ENCODE measurements at places on chromosomes 16 and 17.

GRCh38 chr16:68767581-68767980, 30.5 kb downstream of the CDH1 start:
- no peak for DNase-seq

DNA sequence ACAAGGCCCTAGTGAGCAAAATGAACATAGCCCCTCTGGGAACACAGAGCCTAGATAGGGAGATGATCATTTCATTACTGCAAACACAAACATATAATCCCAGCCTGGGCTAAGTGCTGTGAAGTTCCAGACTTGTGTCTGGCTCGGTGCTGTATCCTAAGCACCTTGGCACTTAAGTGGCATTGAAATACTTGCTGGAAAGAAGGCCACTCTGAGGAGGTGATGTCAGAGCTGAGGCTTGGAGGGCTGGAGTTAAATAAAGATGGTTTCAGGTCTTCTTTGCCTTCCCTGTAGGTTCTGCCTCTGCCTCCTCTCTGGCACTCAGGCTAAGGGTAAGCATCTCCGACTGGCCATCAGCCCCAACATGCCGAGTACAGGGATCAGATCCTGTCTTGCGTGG, 2.4 kb upstream of the CACNA1G start:
- DNase-seq: no peak

DNA sequence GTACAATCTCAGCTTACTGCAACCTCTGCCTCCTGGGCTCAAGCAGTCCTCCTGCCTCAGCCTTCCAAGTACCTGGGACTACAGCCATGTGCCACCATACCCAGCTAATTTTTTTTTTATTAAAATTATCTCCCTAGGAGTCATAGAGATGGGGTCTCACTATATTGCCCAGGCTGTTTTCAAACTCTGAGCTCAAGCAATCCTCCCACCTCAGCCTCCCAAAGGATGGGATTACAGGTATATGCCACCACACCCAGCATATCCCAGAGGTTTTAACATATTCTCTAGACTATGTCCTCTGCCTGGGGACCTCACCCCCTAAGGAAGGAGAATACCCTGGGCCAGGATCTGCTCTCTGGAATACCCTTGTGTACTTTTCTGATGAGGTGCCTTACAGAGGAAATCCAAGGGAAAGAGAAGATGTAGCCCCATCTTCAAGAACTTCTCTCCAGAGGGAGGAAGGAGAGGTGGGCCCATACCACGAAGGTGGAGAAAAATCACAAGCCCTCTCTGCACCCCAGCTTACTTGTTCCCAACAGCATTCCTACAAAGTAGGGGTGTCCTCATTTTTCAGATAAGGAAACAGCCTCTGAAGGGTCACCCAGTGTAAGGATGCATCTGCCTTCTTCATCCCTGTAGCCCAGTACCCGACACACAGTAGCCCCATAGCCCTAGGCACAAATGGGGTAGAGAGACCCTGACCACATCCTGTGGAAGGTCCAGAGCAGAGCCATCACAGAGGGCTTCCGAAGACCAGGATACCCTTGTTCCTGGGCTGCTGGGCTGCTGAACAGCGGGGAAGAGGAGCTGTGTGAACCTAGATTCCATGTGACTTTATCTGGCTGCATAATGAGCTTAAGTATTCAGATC, 151.6 kb downstream of the SOCS1 start:
- no peak for DNase-seq

DNA sequence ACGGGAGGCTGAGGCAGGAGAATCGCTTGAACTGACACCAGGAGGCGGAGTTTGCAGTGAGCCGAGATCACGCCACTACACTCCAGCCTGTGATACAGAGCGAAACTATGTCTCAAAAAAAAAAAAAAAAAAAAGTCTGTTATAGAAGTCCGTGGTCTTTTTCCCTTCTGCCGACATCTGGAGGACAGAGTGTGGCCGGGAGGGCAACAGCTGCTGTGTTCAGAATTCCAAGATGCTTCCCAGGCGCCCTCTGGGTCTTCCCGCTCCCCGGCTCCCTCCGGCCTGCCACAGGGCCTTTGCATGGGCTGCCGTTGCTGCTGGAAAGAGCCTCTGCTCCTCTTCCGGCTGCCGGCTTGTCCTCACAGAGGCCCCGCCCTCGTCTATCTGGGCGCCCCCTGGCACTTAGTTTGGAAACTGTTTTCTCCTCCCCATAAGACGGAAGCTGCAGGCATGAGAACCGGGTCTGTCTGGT, 2.4 kb upstream of the CACNA1H start:
- DNase-seq: no peak

DNA sequence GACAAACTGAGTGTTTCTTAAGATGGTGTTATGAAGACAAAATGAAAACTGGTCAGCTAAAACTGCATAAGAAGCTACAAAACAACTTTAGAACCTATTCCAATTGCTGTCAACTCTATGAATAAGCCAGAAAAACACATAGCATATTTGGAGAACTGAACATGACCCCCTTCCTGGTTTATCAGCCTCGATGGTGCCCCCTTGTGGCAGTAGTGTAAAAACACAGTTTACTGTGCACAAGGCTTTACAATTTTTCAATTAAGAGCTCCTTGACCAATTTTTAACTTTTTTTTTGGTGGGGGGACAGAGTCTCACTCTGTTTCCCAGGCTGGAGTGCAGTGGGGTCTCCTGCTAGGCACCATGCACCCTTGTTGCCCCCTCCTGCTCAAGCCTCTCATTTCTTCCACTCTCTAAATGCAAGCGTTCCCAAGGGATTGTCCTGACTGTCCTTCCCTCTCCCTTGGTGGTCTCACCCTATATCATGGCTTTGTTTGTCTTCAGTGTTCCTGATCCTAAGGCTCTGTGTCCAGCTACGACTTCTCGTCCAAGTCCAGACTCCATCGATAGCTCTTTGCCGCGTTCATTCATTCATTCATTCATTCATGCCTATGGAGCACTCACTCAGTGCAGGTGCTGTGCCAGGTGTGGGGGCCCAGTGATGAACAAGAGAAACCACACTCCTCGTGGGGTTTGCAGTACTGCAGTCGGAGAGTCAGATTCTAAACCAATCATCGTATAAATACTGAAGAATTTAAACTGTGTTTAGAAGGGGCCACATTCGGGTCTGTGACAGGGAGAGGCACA, 7.5 kb downstream of the EIF1 start:
- peak; percentile 74 for DNase-seq

- DNase-seq: no peak
Measured at GRCh38 chr17:81251709-81252301, 12.7 kb downstream of the NDUFAF8 start.

DNA sequence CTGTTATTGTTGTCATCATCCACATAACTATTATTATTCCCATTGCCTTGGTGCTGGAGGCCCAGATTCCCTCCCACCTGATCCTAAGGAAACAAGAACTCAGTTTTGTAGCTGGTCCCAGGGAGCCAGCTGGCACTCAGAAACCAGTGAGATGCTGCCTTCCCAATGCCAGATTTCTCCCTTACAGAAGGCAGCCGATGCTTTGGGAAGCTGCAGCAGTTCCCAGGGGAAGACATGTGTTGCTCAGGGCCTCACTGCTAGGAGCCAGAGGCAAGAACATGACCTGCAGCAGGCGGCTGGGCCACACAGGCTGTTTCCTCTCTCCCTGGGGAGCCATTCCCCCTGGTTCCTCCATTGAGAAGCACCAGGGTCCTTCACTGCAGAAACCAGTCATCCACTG, 59.9 kb upstream of the GRIN2A start:
- no peak for DNase-seq

DNA sequence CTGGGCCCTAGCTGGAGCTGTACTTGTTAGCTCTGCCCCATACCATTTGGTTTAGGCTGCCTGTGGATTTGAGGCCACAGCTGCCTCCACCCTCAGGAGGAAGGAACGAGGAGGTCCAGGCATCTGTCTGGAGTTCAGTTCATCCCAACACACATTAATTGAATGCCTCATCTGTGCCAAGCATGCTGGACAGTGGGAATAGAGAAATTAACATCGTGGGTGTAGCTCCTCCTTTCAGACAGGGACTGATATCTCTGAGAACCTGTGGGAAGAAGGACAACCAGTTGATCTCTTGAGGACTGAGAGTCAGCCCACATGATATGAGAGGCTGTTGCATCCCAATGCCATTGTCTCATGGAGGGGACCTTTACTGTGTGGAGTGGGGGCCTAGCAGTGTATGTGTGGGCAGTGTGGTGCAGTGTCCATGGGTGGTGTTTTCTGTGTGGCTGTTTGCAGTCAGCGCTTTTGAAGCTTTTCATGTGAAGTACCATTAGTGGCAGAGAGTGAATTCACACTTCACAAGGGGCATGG, 29.4 kb upstream of the DDX52 start:
- no peak for DNase-seq

DNA sequence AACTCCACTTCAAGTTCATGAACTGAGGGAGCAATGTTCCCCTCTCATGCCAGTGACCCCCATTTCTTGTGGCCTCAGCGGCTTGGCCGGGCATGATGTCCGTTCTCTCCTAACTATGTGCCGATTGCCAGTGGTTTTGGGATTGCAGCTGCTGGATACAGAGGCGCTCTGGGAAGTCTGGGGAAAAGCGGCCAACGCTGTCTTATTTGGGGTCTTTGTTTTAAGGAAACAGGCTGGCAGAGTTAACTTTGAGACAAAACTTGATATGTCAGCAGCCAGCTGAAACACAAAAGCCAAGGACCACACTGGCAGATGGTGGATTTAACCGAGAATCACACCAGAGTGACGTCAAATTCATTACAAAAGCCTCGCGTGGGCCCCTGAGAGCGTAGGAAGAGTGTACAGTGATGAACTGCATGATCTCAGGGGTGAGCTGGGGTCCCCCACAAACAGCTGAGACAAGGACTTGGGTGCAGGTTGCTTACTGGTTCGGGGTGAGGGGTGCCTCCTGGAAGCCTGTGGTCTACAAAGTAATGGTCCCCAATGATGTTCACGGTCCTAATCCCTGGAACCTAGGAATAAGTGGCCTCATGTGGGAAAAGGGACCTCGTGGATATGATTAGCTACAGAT, 180.4 kb downstream of the IRF8 start:
- DNase-seq: no peak

DNA sequence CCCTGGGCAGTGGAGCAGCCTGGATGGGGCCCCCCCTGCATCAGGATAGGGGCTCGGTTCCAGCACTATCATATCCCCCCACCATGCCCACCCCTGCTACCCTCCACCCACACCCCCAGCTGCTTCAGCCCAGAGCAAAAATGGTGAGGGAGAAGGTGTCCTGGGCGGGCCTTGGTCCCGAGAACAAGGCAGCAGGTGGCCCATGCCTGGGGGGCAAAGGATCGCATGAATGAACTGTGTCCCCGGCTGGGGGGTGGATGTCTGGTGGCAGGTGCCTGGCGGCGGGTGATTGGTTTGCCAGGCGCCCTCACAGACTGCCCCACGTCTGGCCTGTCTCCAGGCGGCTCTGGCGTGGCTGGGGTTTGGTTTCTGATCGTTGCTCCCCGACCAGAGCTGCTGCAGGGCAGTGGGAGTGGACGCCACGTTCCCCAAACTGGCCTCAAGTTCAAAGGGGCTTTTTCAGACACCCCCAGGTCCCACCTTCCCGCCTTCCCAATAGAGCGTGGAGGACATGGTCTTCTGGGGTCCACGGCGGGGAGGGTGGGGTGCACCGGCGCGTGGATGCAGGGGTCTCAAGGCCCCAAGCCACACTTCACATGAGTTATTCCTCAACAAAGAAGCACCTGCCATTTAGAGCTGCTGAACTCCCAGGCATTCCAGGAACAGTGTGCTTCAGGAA, 12.6 kb downstream of the UTS2R start:
- no peak for DNase-seq

- DNase-seq: no peak
Measured at GRCh38 chr16:27450196-27450549, 48.2 kb downstream of the IL21R start.

DNA sequence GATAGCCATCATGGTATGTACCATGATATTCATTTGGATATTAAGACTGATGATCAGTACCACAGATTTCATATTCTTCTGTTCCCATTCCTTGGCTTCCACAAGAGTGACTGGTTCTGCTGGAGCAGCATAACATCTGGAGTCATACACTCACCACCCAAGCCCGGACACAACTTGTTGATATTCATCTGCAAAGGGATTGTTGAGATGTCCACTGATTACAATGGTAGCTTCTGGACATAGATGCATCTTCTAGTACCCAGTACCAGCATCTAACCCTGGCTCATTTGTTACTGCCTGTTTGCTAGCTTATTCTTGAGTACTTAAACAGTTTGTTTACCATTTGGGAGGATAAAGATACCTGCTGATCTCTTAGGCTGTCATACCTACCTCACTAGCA, 235.7 kb upstream of the AXIN2 start:
- DNase-seq: no peak

- no peak for DNase-seq
Measured at GRCh38 chr16:85869206-85869605, 29.8 kb upstream of the IRF8 start.

- DNase-seq: no peak
Measured at GRCh38 chr16:87927195-87927562, 9.2 kb downstream of the CA5A start.

DNA sequence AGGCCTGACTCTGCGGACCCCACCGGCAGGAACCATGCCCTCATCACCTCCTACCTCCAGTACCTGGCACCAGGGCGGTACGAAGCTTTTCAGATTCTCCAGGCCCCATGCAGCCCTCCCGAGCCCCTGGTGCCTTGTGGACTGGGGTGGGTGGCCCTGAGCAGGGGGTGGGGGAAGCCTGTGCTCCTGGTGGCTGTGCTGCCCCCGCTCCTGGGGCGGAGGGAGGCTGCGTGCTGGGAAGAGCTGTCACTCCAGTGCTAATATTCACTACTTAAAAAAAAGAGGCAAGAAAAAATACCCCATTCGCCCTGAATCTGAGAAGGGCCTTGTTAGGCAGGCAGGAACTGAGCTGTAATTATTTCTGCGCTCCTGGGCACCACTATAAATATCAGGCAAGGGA, 111.8 kb downstream of the ENGASE start:
- no peak for DNase-seq

GRCh38 chr16:68972720-68973119, 129.4 kb downstream of the TANGO6 start:
- DNase-seq: no peak

DNA sequence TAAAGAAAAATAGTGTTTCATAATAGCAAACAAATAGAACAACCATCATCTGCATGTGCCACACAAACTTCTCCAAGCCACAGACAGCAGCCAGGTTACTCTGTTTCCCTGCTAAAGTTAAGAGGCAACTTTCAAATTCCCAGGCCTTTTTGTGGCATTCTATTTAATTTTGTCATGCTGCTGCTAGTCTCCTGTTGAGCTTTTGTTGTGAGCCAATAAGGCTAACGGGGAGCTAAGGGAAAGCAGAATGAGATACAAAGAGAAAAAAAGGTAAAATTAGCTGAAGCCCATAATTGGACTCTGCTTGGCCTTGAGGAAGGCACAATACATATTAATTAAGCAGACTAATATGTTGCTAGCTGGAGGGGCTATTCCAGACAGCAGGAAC, 74.7 kb upstream of the GNAO1 start:
- DNase-seq: no peak
